ENCODE measurements at places on chromosomes 2 and 18.

- no peak for DNase-seq
Observed at GRCh38 chr2:118387509-118387908, 299.2 kb downstream of the INSIG2 start.

GRCh38 chr18:65016631-65017371 lies 734.0 kb upstream of the CDH7 start:
- no peak for DNase-seq

GRCh38 chr2:11596801-11597200 lies 63.0 kb downstream of the GREB1 start:
- DNase-seq: no peak

GRCh38 chr18:79944126-79944731 lies 7.2 kb downstream of the SLC66A2 start:
- peak; percentile 53 for DNase-seq

GRCh38 chr18:48928787-48929186 lies 22.0 kb downstream of the SMAD7 start:
- DNase-seq: no peak

DNA sequence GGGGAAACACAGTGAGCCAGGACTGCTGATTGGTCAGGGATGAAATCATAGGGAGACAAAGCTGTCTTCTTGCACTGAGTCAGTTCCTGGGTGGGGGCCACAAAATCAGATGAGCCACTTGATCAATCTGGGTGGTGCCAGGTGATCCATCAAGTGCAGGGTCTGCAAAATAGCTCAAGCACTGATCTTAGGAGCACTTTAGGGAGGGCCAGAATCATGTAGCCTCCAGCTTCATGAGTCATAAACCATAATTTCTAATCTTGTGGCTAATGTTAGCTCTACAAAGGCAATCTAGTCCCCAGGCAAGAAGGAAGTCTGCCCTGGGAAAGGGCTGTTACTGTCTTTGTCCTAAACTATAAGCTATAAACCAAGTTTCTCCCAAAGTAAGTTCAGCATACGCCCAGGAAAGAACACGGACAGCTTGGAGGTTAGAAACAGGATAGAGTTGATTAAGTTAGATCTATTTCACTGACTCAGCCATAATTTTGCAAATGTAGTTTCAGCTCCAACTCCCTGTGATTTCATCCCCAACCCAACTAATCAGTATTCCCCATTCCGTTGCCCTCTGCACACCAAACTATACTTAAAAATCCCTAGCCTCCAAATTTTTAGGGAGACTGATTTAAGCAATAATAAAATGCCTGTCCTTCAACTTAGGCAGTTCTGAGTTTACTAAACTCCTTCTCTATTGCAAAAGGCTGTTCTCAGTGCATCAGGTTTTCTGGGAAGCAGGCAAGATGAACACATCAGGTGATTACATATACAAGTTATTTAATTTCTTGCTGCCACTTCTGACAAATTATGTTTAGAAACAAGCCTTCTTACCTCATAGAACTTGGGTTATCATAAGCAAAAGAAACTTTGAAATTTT lies 226.9 kb upstream of the SPOPL start:
- no peak for DNase-seq

GRCh38 chr2:225464346-225465025 lies 65.0 kb downstream of the NYAP2 start:
- DNase-seq: no peak

- no peak for DNase-seq
Observed at GRCh38 chr2:177622521-177622920, 229.9 kb downstream of the AGPS start.

DNA sequence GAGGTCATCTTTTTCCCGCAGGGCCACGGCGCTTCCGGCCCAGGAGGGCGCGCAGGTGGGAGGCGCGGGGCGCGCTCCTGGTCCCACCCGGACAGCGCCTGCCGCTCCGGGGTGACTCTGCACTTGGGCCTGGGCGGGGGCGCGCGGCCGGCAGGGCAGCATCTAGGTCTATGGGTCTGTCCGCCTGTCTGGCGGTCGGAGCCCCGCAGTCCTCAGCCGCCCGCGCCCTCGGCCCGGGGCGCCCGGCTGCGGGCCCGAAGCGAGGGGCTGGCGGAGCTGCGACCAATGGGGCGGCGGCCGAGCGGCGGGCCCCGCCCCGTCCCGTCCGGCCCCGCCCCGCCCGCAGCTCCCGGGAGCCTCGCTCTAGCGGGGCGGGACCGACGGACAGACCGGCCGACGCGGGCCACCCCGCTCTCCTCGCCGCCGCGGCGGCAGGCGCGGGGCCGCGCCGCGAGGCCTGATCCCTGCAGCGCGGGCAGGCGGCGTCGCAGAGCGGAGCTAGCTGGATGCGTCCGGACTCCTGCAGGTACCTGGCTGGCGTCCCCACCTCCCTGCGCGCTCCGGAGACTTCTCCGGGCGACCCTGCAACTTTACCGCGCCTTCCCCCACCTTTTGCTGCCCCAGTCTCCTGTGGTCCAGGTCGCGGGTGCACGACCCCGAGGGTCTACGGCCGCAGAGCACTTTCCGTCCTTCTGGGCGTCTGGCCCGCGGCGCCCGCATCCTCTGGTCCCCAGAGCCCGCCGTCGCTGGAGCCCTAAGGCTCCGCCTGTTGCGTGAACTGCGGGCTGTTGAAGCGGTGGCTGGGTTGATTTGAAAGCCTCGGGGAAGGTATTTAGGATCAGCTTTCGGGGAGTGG lies at the start of gene KCNS3:
KCNS3 (plus strand) TSS at position 387 of the 856 bp plus-strand sequence. CDS start 52,342 bp downstream, outside the sequence.
- DNase-seq: peak; percentile 58

DNA sequence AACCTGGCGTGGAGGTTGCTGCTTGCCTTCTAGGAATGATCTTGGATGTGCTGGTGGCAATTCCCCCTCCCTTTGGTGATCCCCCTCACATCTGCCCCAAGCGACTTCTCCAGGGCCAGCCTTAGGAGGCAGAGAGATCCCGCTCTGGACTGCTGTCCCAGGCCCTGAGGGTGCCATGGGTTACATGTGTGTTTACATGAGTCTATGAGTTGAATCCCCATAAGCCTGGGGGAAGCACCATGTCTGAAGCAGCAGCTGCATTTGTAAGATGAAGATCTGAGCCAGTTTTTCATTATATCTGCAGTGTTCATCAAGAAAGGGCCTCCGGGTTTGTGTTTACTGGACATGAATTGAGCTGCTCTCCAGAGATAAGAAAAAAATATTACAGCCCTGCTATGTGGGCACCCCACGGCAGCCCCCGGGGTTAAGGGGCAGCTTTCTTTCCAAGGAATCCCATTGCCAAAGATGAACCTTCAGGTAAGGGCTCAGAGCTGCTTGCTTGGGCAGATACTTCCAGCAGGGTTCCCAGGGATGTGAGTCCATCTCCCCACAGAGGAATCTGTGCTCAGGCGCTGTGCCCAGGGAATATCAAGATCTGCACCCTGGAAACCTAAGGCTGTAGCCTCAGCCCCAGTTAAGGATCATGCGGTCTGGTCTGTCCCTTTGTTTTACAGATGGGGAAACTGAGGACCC lies 46.0 kb downstream of the MRPS5 start:
- no peak for DNase-seq

GRCh38 chr2:233404222-233404621 lies 49.9 kb downstream of the DGKD start:
- no peak for DNase-seq

DNA sequence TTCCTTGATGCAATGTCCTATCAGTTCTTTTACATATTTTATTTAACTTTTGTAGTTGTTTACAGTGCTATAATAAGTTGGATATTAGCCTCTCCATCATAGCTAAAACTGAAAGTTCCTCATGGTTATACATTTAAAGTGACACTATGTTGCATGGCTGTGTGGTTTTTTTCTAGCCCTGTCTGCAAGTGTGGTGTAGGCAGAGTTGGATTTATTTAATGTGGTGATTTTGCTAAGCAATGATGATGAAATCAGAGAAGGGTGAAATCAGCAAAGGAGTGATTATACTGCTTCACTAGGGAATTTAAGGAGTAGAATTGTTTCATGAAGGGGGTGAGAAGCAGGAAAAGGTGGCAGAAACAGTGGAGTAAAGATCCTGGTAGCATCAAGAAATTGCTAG lies 18.3 kb upstream of the ENOSF1 start:
- no peak for DNase-seq

- DNase-seq: no peak
Observed at GRCh38 chr2:31228717-31229116, 5.2 kb upstream of the EHD3 start.

DNA sequence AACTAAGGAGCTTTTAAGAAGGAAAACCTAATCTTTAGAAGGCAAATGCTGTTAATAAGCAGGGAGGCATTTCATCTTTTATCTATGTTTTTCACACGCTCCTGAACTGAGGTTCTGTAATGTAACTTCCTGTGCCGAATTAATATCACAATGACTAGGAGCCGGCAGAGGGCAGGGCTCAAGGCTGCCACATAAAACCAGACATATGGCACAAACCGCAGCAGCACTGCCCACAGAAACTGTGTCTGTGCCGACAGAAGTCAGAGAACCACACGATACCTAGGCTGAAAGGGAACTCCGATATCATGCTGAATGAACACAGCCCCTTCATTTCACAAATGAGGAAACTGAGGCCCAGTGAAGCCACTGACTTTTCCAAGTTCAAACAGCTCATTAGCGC lies 112.1 kb downstream of the EIPR1 start:
- DNase-seq: no peak

GRCh38 chr2:187976986-187977333 lies 314.7 kb upstream of the GULP1 start:
- no peak for DNase-seq

GRCh38 chr2:219278655-219279150 lies 463 bp upstream of the DNAJB2 start:
- DNase-seq: no peak

DNA sequence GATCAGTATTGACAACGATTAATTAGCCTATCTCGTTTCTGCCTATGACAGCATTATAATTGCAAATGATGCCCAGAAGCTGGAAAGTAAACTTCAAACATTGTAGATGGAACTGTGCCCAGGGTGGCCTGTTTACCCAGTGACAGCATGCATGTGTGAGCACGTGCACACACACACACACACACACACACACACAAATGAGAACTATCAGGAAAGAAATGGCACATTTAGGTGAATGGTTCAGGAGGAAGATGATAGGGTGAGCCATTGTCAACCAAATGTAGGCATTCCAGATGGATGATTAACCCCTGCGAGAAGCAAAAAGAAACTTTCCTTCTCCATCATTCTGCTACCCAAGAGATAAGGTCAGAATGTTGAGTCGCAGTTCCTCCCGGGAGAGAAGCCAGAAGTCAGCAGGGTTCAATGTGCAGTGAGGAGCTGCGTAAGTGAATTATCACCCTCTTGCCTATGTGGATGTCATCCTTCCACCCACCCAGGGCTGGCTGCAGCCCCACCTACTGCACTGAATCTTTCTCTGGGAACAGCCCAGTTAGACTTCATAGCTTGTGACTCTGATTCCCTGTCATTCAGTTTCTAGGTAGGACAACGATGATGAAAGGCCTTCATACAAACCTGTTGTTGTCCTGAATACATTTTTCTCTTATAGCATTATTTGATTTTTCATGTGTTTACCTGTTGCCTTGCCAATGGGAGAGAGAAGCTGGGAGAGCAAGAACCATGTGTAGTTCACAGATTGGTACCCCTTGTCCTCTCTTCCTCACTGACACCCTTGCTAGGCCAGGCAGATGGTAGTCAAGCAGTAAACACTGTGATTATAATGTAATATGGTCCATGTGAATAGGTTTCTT lies 3.5 kb upstream of the APOB start:
- no peak for DNase-seq

GRCh38 chr2:232643813-232644347 lies 10.5 kb downstream of the EFHD1 start:
- no peak for DNase-seq

DNA sequence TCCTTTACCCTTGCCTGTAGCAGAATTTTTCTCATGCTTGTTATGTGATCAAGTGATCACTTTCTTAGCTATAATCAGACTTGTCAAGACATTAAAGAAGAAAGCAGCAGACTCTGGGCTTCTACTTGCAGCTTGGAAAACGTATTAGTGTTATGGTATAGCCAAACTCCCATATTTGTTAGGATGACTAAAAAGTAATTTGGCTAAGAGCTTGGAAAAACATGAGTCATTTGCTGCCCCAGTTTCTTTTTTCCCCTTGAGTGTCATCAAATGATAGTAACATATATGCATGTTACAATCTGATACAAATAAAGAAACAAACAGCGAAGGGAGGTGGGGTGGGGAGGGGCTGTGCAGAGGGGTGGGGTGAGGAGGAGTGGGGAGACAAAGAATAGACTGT lies 155.5 kb downstream of the IKZF2 start:
- no peak for DNase-seq

GRCh38 chr2:218306184-218306920 lies 14.0 kb upstream of the TMBIM1 start:
- DNase-seq: no peak

GRCh38 chr2:160494201-160494644 lies 616 bp upstream of the RBMS1 start:
- no peak for DNase-seq

DNA sequence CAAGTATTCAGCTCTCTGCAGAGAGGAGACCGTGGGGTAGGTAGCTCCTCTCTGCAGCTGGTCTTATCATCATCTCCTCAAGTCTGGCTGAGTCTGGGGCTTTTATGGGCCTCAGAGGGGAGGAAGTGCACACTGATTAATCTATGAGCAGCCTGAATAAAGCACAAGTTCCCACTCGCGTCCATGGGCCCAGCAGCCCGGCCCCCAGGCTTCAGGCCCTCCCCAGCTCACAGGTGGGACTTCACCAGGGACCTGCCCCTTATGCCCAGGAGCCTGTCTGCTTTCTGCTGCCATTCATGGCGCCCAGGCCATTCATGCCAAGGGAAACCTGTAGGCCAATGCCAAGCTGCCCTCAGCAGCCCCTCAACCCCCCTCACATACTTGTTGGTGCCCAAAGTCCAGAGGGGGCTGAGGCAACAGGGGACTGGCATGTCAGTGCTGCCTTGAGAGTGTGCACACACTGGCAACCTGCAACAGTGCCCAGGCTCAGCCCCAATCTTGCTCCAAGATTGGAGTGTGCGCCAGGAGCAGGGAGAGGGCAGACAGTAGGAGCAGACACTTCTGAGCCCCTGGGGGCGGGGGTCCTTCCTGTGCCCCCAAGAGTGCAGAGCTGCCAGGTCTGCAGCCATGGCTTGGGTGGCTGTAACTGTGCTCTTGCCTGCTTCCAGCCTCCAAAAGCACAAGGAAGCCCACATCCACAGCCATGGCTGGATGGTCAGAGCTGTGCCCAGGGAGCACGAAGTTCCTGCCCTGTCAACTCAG lies 375.6 kb upstream of the VWC2L start:
- DNase-seq: no peak

GRCh38 chr2:128412181-128412871 lies 93.7 kb upstream of the HS6ST1 start:
- peak; percentile 36 for DNase-seq

DNA sequence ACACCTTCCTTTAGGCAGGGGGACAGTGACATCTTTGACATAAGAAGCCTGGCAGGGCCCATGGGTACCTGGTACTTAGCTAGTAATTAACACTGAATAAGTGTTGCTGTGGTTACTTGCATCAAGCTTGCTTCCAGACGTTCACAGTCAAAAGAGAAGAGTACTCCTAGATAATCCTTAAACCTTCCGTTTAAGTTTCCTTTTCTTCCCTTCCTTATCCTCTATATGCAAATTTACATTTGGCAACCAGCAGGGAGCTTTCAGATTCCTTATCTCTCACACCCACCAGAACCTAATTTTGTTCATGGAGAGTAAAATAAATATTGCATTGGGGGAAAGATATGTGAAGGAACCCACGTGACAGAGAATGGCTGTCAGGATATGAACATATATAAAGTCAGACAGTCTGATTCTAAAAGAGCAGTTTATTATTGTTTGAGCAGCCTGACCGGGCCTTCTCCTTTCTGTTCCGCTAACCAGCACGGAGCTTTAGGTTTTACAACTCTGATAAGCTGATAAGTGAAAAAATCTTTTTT lies 7.8 kb upstream of the RAB31 start:
- DNase-seq: no peak
